Esophagus squamous epithelium (tissue), 5 donors: ENCODE measurements at places on chromosomes 11 and 22.

GRCh38 chr11:103396237-103396636 lies 287.0 kb downstream of the DYNC2H1 start:
- H3K27ac ChIP-seq: no peak overlapping the region
- no peaks in the 10 kb centered on the region for H3K4me1 ChIP-seq
- DNase-seq: no peak
- H3K4me3 ChIP-seq: no peak overlapping the region
- H3K36me3 ChIP-seq: peaks cover 12% of the 10 kb centered on the region
- H3K27me3 ChIP-seq: no peaks in the 10 kb centered on the region

- H3K4me3 ChIP-seq: peak overlapping the region; percentile 22
- H3K4me1 ChIP-seq: peaks cover 7% of the 10 kb centered on the region
- no peaks in the 10 kb centered on the region for H3K27me3 ChIP-seq
- no peak for DNase-seq
- H3K27ac ChIP-seq: peak overlapping the region; percentile 7
- no peaks in the 10 kb centered on the region for H3K36me3 ChIP-seq
These were observed 185.7 kb downstream of the BLID start for GRCh38 chr11:121930004-121930965.

- H3K36me3 ChIP-seq: no peaks in the 10 kb centered on the region
- H3K27me3 ChIP-seq: no peaks in the 10 kb centered on the region
- peak overlapping the region; percentile 9 for H3K27ac ChIP-seq
- H3K4me1 ChIP-seq: peaks cover 32% of the 10 kb centered on the region
- H3K4me3 ChIP-seq: no peak overlapping the region
- DNase-seq: no peak
These were observed 28.7 kb downstream of the CYTH4 start for GRCh38 chr22:37310815-37311595.

GRCh38 chr22:18031695-18032454 lies 7.5 kb upstream of the MICAL3 start:
- peaks cover 70% of the 10 kb centered on the region for H3K4me1 ChIP-seq
- no peak overlapping the region for H3K4me3 ChIP-seq
- no peak for DNase-seq
- no peaks in the 10 kb centered on the region for H3K27me3 ChIP-seq
- peak overlapping the region; percentile 76 for H3K27ac ChIP-seq

- H3K4me1 ChIP-seq: no peaks in the 10 kb centered on the region
- H3K27me3 ChIP-seq: no peaks in the 10 kb centered on the region
- no peak overlapping the region for H3K4me3 ChIP-seq
- no peaks in the 10 kb centered on the region for H3K36me3 ChIP-seq
- no peak for DNase-seq
These were observed 718.9 kb downstream of the BRD1 start for GRCh38 chr22:49108636-49109315.

- H3K36me3 ChIP-seq: peaks cover 10% of the 10 kb centered on the region
- peak overlapping the region; percentile 79 for H3K27ac ChIP-seq
- H3K4me1 ChIP-seq: peaks cover 26% of the 10 kb centered on the region
- no peaks in the 10 kb centered on the region for H3K27me3 ChIP-seq
- DNase-seq: no peak
- H3K4me3 ChIP-seq: no peak overlapping the region
These were observed 21.8 kb upstream of the PPP6R3 start for GRCh38 chr11:68438658-68439259.

DNA sequence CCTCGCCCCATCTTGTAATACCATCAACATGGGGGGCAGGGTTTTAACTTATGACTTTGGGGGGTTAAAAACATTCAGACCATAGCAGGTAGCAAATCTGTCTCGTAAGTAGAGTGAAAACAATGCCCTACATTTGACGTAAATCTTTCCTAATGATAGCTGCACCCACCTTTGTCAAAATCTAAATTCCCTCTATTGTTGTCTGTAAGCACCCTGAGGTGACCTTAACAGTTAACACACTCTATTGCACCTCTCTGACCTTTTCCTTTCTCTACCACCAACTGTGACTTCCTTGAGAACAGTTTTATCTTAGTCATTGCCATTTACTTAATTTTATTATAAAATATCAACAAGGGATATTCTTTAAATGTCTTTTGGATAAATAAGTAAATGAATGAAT lies 1024.9 kb upstream of the CNTN5 start:
- no peaks in the 10 kb centered on the region for H3K4me1 ChIP-seq
- no peaks in the 10 kb centered on the region for H3K27me3 ChIP-seq
- no peaks in the 10 kb centered on the region for H3K36me3 ChIP-seq
- no peak for DNase-seq

GRCh38 chr11:70061734-70062133 lies 16.4 kb upstream of the ANO1 start:
- no peak overlapping the region for H3K4me3 ChIP-seq
- no peaks in the 10 kb centered on the region for H3K36me3 ChIP-seq
- H3K27me3 ChIP-seq: no peaks in the 10 kb centered on the region
- no peak for DNase-seq
- H3K27ac ChIP-seq: no peak overlapping the region

DNA sequence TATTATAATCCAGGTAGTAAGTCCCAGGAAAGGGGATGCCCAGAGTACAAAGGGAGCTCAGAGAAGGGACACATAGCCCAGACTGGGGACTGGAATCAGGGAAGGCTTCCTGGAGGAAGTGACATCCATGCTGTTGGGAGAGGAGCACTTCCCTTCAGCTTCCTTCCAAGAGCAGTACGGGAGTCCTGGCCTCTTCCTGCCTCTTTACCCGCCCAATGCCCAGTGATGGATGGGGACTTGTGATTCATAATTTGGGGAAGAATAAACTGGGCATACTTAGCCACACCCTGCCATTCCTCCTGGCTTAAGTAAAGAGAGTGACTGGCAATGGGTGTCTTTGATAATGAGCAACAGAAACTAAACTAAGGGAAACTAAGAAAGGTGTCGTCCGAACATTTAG lies 11.5 kb downstream of the C11orf91 start:
- H3K4me3 ChIP-seq: no peak overlapping the region
- H3K27ac ChIP-seq: peak overlapping the region; percentile 78
- no peak for DNase-seq
- H3K27me3 ChIP-seq: no peaks in the 10 kb centered on the region
- peaks cover 37% of the 10 kb centered on the region for H3K4me1 ChIP-seq
- no peaks in the 10 kb centered on the region for H3K36me3 ChIP-seq
